DMS79 (cell line): ENCODE measurements at places on chromosomes 5 and 9.

DNA sequence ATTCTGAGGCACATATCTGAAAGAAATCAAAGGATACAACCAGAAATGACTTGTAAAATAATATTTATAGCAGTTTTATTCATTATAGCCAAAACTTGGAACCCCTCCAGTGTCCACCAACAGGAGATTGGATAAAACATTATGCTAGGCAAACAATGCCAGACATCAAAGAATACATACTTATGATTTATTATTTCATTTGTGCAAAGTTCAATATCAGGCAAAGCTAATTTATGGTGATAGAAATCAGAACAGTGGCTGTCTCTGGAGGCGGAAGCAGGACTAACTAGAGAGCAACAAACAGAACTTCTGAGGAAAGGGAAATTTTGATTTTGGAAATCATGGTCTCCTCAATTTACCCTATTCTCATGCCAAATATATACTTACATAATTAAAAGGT, 193.1 kb downstream of the ICE1 start:
- no peak for DNase-seq

GRCh38 chr9:126474786-126475485, 138.8 kb upstream of the LMX1B start:
- no peak for DNase-seq

GRCh38 chr5:54403885-54404416, 51.5 kb upstream of the HSPB3 start:
- no peak for DNase-seq

GRCh38 chr5:97231025-97231636, 48.1 kb upstream of the RIOK2 start:
- DNase-seq: peak; percentile 14

- DNase-seq: no peak
Observed at GRCh38 chr9:127971357-127972235, 9.2 kb downstream of the EEIG1 start.

- DNase-seq: no peak
Observed at GRCh38 chr5:105554568-105555169, 1992.1 kb upstream of the NUDT12 start.

DNA sequence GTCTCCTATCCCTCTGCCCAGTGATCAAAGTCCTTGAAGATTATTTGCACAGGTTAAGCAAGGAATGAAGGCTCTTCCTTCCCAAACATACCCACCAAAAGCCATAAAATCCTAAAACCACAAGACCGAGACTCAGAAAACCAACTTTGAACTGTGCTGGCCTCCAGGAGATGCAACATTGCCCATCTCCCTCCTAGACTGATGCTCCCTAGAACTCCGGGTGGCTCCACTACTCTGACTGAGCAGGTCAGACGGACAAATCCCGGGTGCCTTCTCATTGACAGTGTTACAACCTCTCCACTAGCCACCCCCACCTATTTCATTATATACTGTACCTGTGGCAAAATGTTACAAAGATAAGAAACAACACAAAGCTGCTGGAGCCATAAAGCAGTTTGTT, 110.1 kb downstream of the FANCC start:
- no peak for DNase-seq

GRCh38 chr9:98017306-98017705, 34.2 kb downstream of the ANP32B start:
- no peak for DNase-seq

GRCh38 chr5:140258873-140259272, 44.0 kb downstream of the PFDN1 start:
- no peak for DNase-seq

DNA sequence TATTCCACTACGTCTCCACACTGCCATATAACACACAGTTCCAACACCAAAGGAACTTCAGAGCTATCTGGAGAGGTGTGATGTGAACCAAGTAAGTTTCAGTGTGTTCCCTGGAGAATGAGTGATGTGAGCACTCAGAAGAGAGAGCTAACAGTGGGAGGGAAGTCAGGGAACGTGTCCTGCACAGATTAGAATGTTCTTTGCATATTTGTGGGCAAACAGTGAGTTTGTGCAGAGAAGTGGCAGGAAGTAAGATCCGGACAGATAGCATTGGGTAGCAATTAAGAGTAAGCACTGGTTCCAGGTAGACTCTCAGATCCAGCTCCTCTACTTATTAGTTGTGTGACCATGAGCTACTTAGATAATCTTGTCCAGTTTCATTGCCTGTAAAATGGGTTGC, 206.4 kb downstream of the PDZD2 start:
- no peak for DNase-seq

DNA sequence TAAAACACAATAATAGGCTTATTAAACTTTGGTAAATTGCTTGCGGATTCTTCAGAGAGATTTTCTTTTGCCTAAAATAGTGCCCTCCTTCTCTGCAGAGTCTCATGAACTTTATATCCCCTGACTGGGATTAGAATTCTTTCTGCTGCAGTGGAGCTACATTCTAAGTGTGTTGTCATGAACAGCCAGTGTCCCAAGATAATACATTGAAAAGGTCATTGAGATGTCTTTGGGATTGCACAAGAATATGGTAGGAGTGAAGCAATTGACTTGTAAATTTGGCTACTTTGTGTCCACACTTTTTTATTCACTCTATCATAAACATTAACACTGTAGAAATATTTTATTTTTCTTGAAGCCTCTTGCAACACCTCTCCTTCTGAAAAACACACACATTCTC, 604.5 kb downstream of the GABRG2 start:
- DNase-seq: no peak

DNA sequence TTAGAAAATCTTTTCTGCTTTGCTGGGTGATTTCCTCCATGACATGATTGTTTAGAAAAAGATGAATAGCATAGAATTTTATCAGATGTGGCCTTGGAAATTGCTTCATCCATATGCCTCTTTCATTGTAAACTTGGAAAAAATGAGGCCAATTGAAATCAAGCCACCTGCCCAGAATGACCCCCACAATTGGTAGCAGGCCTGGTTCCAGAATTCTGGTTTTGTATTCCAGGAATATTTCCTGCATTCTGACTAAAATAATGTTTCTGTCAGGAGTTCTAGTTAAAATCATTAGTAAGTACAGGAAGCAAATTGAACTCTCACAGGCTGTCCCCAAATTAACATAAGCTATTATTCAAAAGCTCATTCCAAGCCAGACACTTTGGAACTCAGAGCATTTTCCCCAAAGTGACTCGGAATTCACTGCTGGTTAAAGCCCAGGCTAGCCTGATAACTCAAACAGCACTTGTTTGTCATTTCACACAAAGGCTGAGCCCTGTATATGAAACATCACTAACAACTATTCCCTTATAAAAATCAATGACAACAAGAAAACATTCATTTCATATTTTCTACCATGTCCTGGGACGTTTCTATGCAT, 75.1 kb upstream of the ADCY2 start:
- no peak for DNase-seq

GRCh38 chr9:11966786-11967185, 726.4 kb upstream of the TYRP1 start:
- DNase-seq: no peak
